DMS79 (cell line): ENCODE measurements at places on chromosomes 5 and 9.

- DNase-seq: no peak
Observed at GRCh38 chr5:42483472-42484154, 60.4 kb downstream of the GHR start.

DNA sequence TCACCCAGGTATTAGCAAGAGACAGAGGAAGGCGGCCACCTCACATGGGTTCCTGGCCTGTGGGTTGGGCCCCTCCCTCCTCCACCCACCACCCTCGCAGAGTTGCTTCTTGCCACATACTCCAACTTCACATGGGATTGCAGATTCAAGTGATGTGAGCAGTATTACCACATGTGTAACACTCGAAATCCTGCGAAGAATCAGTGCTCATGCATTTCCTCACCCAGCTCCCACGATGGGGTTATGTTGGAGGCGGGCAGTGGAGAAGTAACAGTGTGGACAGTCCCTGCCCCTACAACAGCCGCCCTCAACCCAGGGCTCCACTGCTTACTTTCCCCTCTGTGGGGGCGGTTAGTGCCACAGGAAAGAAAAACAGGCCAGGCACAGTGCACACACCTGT, 3.9 kb upstream of the FBP1 start:
- DNase-seq: no peak

GRCh38 chr5:80569086-80569960, 757 bp downstream of the ANKRD34B start:
- no peak for DNase-seq

DNA sequence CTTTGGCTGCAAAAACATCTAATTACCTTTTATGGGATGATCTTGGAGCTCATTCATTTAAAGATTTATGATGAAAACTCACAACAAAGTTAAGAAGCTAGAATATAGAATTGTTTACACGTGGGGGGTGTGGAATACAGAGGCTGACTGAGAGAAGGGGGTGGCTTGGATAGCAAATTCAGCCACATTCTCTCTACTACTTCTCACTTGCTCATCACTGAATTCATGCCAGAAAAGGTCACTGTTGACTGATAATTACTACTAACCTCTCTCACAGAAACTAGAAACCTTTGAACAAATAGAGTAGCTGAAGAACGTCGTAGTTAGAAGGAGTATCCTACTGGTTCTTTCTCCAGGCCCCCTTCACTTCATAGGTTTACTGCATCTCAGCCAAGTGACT, 808.2 kb downstream of the BRINP1 start:
- no peak for DNase-seq

GRCh38 chr5:152864991-152865390, 459.9 kb upstream of the NMUR2 start:
- DNase-seq: no peak

GRCh38 chr9:4443439-4443838, 46.8 kb upstream of the SLC1A1 start:
- DNase-seq: no peak

- no peak for DNase-seq
Observed at GRCh38 chr9:316382-316965, 101.8 kb downstream of the DOCK8 start.

GRCh38 chr9:15944341-15944740, 391.5 kb downstream of the CCDC171 start:
- DNase-seq: no peak

- no peak for DNase-seq
Observed at GRCh38 chr5:43312699-43313034, 545 bp downstream of the HMGCS1 start.

DNA sequence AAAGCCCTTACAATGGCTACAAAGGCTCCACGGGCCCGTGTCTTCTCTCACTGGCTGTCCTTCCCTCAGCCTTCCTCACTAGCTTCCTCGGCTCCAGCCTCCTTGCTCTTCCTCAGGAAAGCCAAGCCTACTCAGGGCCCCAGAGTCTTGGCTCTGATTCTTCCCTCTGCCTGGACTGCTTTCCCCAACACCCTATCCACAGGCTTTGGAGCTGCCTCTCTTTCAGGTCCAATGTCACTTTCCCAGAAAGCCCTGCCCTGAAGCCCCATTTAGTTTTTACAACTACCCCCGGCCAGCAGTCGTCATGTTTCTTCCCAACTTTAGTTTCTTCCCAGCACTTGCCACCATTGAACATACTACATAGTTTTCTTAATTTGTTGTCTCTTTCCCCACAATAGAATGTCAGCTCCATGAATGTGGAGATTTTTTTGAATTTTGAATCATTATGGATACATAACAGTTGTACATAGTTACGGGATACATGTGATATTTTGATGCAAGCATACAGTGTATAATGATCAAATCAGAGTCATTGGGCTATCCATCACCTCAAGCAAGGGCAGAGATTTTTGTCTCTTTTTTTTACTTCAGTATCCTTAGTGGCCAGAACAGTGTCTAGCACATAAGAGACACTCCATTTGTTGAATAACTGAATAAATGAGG, 17.5 kb upstream of the TOMM5 start:
- no peak for DNase-seq

- no peak for DNase-seq
Observed at GRCh38 chr5:143059355-143059754, 289.2 kb downstream of the ARHGAP26 start.

GRCh38 chr9:69397384-69398214, 72.6 kb downstream of the ENTREP1 start:
- no peak for DNase-seq

DNA sequence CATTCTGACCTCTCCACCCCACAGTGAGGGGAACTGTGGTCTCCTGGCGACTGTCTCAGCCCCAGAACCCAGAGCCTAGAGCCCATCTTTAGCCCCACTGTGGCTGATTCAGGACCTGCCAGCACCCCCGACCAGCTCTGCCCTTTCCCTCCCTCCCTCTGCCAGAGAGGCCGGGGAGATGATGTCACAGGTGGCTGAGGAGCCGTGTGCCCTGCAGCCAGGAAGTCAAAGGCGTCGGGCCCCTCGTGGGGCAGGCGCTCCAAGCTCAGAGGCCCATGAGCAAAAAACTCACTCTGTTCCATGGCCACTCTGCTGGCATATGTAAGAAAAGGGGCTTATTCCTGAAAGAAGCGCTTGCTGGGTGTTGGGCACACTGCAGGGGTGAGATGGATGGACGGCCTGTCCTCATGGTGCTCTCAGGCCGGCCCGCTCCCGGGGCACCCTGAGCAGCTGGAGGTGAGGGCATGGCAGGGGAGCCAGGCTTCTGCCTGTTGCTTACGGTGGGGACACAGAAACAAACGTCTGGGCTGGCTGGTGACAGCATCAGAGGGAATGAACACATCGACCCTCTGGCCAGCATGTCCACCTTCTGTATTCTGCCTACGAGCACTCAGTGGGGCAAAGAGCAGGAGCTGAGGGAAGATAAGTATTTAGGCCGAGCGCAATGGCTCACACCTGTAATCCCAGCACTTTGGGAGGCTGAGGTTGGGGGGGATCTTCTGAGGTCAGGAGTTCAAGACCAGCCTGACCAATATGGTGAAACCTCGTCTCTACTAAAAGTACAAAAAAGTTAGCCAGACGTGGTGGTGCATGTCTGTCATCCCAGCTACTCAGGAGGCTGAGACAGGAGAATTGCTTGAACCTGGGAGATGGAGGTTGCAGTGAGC, 41.1 kb downstream of the LAMC3 start:
- no peak for DNase-seq

GRCh38 chr5:151903243-151903653, 21.4 kb downstream of the GLRA1 start:
- peak; percentile 28 for DNase-seq

GRCh38 chr5:65329266-65329665, 152.5 kb downstream of the ADAMTS6 start:
- no peak for DNase-seq

DNA sequence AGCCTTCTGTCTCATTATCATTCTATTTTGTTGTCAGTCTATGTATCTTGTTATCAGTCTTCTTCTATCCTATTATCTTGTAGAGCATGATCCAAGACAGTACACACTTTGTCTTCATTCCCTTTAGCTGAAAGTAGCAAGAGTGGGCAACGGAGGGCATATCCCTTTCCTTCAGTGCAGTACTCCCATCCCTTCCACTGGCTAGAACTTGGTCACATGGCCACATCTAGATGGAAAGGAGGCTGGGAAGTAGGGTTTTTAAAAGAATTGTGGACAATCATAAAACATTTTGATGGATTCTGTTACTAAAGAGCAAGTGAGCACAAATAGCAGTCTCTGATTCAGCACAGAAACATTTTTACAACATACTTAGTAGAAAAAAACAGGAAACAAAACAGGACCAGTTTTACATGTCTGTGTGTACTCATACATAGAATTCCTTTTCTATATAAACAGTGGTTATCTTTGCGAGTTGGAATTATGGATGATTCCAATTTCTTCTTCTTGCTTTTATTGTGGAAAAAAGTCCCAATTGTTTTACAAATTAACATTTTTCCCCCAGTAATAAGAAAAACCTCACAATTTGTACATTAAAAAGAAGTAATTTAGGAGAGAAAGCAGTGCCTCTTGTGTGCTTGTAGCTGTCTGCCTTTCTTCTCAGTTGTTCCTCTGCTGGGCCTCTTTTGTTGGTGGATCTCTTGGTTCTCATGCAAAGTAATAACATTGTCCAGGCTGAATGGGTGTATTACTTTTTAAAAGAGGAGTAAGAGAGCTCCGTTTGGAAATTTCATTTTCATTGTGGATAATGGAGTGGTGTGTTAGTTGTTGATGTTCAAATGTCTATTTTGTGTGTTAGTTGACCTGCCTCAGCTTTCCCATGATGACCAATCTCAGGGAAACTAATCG, 410.9 kb upstream of the TRPC7 start:
- no peak for DNase-seq

- DNase-seq: peak; percentile 2
Observed at GRCh38 chr5:169581580-169582227, 1.9 kb upstream of the SPDL1 start.

GRCh38 chr5:113179156-113179555, 202.6 kb downstream of the DCP2 start:
- DNase-seq: no peak

DNA sequence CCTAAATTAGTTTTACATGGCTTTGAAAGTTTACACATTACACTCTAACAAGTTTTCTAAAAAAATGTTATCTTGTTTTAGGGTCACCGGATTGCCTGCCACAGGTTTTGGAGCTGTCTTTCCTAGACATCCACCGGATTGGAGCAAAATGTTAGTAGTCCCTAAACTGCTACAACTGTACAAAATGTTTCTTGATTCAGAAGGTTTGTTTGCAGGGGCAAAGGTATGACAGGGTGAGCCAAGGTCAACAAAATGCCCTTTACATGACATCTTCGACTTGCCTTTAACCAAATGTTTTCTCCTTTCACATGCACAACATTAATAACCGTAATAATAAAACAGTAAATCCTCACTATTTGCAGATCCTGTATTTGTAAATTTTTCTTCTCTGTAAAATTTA, 37.2 kb downstream of the CFAP95 start:
- DNase-seq: no peak

DNA sequence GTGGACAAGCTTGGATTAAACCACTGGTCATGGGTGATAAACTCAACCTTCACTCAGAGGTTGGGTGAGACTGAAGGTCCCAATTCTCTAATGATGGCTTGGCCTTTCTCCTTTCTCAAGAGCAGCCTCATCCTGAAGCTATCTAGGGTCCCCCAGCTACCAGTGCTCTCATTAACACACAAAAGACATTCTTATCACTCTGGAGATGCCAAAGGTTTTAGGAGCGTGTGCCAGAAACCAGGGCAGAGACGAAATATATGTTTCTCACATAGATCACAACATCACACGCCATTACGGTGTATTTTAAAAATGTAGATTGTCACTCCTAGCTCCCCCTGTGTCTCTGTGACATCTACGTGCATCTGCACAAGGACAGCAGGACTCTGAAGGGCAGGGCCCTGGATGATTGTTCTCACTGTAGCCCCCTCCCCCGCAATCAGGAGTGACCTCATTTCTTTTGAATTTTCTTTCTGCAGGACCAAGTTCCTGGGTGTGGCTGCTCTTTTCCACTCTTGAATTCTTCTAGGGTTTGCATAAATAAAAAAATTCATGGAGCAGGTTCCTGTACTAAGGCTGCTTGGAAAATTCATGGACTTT, 311.3 kb downstream of the GADD45G start:
- DNase-seq: no peak

DNA sequence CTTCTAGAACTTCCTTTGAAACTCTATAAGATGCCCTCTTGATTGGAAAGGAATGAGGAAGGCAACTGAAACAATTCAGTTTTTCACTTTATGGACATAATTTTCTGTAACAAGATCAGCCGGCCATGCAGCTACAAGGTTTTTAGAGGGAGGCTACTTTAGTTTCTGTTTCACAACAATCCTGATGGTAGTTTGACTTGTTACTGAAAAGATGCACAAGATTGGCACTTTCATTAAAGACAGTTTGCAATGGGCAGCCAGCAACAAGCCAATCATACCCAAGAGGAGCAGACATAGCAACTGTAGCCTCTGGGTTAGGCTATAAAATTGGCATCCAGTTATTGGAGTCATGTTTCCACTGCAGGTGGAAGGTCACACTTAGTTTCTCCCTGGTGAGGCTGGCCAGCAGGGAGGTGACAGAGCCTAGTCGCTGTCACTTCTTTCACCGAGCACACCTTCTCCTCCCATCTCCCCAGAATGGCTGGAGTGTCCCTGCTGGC, 74.3 kb upstream of the TGFBR1 start:
- no peak for DNase-seq

GRCh38 chr9:124662561-124662960, 108.5 kb downstream of the NR6A1 start:
- no peak for DNase-seq

GRCh38 chr5:65811885-65812284, 89.9 kb downstream of the NLN start:
- DNase-seq: no peak

DNA sequence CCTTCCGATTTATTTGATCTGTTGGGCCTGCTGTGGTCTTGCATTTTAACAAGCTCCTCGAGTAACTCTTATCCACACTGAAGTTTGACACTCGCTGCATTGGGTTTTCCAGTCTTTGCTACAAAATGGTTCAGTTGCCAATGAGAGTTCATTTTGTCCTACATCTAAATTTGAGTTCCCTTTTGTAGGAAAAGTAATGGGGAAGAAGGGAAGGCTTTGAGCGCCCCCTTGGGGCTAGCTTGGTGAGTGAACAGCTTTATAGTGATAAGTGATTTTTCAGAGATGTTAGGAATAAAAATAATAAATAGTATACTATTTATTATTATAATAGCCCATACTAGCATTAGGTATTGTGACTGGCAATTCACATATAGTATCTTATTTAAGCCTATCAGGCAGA, 89.9 kb upstream of the GNAQ start:
- no peak for DNase-seq

DNA sequence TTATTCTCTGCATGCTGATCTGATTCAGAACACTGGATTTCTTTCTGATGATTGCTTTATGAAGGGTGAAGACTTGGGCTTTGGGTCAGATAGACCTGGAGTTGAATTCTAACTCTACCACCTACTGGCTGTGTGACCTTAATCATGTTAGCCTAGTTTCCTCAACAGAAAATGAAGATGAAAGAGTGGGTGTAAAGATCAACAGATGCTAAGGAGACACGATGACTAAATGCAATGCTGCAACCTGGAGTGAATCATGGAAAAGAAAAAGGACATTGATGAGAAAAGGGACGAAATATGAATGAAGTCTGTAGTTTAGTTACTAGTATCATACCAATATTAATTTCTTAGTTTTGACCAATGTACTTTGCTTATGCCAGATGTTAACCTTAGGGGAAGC, 27.8 kb upstream of the DENND1A start:
- no peak for DNase-seq
